ENCODE measurements at places on chromosomes 4 and X.

DNA sequence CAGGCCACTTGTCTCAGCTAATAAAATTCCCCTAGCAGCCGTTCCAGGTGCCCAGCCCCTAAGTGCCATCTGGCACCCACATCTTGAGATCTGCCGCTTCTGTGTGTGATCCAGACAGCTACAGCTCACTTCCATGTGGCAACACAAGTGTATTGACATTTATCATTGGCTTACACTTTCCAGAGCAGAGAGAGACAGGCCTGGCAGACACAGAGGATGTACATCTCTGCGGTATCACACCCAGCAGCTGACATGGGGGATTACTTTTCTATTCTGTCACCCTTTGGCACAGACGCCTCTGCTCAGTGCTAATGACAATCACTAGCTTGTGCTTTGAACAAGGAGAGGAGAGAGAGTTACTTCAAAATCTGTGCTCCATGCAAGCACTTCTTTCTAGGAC, 195.9 kb downstream of the KDR start:
- DNase-seq: no peak

DNA sequence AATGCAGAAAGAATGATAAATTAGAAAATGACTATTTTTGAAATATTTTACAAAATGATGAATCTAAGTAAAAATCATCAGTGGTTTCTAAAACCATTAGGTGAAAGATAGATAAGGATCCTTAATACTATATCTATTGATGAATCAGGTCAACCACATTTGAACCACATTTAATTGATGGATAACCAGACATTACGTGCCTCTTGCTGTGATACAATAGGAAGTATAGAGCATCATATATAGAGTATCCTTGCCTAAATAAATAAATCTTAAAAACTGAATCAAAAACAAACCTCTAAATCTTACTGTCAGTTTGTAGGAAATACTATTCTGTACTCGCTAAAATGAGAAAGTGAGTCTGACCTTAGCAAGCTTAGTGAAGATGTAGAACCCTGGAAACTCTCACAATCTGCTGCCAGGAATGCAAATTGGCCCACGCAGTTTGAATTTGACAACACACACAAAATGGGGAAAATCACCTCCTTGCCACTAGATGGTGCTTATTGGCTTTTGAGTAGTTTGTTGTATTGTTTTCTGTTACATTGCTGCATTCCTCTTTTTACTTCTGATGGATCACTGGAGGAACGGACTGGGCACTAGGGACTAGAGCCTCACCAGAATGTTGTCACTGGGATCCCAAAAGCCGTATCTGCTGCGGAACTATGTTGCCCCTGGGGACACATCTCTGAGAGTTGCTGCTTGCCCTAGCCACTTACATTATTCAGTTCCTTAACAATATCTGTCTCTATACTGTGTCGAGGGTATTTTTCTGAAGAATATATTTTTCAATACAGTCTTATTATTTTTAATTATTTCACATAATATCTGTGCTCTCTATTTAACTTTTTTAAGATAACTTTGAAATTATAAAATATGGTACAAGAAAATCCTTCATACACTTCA, 25.4 kb upstream of the SLAIN2 start:
- no peak for DNase-seq

GRCh38 chr4:152189451-152190179, 346.3 kb downstream of the FBXW7 start:
- DNase-seq: no peak

DNA sequence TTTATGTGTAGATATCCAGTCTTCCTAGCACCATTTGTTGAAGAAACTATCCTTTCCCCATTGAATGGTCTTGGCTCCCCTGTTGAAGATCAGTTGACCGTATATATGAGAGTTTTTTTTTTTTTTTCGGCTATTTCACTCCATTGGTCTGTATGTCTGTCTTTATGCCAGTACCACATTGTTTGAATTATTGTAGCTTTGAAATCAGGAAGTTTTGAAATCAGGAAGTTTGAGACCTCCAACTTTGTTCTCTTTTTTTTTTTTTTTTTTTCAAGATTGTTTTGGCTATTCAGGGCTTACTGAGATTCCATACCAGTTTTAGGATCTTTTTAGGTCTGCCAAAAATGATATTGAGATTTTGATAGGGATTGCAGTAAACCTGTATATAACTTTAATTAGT, 4.3 kb upstream of the SCD5 start:
- DNase-seq: no peak

- no peak for DNase-seq
These were observed 15.1 kb downstream of the UBE2K start for GRCh38 chr4:39712819-39713607.

- no peak for DNase-seq
These were observed 3.8 kb downstream of the RAPGEF2 start for GRCh38 chr4:159106636-159107035.

DNA sequence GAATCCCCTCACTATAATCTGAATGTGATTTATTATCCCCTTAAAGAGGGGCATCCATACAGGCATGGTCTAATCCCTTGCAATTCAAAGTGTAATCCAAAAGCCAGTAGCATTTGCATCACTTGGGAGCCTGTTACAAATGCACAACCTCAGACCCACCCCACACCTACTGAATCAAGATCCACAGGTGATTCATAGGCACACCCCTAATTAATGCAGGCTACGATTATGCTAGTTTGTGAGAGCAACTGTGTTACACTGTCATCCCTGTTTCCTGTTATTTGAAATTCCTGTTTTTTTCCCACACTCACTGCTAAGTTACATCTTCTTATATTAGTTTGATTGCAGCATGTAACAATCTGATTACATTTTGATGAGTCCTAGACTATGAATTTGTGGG, 120.0 kb downstream of the RAB28 start:
- no peak for DNase-seq

Data from GM12892 (cell line).